Activated naive CD4-positive, alpha-beta T cell treated with anti-CD3 and anti-CD28 coated beads, Interleukin-2, amount 50 U/mL, for 72 hours (primary cell): ENCODE measurements at places on chromosomes 6 and 20.

DNA sequence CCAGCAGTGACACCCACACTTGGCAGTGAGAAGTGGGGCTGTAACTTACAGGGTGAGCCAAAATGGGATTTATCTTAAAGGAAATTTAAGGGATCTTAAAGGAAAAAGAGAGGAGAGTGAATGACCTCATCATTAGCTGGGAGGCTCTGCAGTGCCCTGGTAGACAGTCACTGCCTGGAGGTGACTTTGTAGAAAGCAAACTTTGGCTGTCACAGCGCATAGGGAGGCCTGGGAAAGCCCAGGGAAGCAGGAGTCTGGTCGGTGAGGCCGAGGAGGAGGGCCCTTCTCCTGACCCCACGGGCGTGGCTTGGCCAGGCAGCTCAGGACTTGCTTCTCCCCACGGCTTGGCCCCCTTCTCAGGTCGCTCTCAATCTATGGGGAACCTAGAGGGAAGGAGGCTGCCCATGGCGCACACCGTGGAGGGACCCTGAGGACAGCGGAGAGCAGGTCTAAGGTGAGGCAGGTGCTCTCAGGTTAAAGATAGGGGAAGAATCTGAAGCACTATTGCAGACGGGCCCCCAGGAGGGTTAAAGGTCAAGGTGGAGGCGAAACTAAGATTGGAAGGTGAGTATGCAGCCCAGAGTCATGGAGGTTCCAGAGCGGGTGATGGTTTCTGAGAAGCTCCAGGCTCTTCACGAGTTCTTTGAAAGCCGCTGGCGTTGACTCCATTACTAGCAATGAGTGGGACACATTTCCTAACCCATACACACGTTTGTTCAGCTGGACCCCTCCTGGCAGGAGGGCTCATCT, 15.6 kb upstream of the RIPK1 start:
- no peak for DNase-seq

DNA sequence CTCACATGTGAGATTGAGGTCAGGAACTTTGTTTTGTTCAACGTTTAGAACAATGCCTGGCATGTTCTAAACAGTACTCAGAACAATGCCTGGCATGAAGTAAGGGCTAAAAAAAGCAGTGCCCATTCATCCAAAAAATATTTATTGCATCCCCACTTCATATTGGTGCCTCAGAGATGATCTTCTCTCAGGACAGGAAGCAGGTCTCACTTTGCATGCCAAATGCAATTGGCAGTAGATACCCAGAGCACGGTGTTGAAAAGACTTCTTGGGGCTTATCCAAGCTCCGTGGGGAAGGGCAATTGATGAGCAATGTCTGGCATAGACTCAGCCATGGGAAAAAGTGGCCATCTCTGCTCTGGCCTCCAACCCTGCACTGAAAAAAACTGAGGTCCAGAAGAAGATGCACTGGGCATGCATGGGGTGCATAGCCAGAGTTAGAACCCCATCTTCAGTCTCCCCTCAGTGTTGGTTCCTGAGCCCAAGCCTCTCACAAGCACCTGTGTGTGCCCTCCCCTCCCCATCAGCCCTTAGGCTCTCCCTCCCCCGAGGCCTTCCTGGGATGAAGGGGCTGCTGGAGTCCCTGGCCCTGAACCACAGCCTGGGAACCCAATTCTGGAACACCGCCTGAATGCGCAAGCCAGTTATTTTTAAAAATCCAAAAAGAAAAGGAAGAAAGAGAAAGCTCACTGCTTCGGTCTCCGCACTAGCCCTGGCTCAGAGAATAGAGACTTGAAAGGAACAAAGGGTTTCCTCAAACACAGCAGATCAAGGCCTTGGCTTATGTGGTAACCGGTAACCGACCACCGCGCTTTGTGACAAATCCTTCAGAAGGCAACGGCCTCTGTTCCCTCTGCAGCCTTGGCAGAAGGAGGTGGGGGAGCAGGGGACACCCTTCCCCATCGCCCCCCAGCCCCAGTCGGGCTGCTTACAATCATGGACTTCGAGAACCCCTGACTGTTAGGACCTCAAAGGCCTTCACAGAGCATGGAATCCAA, 78.5 kb upstream of the SIRPA start:
- no peak for DNase-seq

DNA sequence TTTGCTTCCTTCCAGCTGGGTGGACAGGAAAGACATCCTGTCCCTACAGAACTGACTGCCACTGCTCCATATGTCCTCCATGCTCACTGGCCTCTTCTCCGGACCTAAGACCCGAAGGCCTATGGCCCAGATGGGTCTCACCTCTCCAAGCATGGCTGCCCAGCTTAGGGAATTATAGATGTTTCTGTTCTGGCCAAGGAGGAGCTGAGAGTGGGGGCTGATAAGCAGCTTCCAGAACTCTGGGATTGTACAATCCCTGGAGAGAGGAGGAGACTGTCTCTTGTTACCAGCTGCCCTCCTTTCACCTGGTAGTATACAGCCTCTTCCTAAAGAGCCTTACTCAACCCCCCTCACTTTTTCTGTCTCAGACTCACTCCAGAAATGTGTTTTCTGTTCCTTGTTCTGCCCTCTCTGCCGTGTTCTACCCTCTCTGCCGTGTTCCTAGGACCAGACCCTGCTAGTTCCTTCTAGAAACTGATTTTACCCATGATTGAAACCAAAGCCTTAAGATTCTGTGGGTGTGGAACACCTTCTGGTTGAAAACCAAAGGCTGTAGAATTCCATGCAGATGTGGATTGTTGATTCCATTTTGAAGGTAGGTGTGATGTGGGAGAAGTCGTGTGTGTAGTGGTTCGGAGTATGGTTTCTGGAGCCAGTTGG, 28.7 kb downstream of the ANKS1A start:
- no peak for DNase-seq

DNA sequence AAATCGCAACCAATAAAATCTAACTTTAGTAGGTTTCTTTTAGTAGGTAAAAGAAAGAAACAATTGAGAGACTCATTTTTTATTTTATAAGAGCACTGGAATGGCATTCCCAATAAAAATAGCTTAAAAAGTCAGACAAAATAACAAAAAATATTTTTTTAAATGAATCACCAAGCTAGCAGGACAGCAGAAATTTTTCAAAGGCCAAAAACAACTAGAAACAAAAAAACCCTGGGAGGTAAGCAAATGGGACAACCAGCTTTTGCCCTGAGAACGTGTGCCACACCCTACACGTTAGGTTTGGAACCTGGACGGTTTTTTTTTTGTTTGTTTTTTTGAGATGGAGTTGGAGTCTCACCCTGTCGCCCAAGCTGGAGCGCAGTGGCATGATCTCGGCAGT, 19.6 kb downstream of the GPLD1 start:
- DNase-seq: no peak

DNA sequence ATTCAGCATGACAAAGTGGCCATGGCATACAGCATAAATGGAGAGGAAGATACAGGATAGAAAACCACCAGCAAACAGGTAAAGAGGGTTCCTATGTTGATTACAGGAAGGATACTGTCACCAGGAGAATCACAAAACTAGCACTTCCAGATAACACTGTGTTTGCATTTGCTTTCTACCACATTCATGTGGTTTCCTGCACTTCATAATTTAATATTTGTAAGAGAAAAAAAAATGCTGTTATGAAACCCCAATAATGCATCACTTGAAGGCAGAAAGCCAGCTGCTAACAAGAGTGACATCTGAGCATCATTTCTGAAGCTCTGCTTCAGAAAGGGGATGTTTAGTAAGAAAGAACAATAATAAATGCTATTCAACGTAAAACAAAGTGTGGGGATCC, 106.6 kb downstream of the ATXN1 start:
- no peak for DNase-seq

DNA sequence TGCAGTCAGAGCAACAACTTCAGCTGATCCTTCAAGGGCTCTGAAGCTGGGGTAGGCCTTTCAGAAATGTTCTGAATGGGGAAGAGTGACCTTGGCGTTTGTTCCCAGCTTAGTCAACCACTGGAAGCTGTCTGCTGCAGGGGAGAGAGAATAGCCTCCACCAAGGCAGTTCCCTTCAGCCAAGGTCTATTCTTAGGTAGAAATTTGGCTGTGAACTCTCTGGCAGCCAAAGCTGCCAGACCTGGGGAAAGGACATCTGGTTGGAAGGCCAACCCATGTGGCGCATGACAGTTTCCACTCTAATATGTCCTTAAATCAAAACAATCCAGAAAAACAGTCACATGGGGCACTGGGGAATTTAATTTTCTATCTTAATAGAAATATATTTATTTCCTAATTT, 60.1 kb downstream of the FBXO5 start:
- no peak for DNase-seq

GRCh38 chr20:52923123-52923937, 48.8 kb upstream of the TSHZ2 start:
- DNase-seq: no peak

DNA sequence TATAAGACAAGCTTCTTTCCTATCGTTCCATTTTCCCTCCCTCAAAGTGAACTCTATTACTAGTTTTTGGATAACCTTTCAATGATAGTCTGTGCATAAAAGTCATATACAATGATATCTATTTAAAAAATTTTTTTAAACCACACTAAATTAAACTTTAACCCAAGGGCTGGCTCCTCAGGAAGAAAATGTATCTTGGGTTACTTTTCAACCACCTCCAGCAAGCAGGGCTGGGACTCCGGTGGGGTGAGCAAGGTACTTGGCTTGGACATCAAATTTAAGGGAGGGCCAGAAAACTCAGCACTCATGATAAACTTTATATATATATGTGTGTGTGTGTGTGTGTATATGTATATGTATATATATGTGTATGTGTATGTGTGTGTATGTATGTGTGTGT, 13.9 kb upstream of the PPP1R3G start:
- no peak for DNase-seq

DNA sequence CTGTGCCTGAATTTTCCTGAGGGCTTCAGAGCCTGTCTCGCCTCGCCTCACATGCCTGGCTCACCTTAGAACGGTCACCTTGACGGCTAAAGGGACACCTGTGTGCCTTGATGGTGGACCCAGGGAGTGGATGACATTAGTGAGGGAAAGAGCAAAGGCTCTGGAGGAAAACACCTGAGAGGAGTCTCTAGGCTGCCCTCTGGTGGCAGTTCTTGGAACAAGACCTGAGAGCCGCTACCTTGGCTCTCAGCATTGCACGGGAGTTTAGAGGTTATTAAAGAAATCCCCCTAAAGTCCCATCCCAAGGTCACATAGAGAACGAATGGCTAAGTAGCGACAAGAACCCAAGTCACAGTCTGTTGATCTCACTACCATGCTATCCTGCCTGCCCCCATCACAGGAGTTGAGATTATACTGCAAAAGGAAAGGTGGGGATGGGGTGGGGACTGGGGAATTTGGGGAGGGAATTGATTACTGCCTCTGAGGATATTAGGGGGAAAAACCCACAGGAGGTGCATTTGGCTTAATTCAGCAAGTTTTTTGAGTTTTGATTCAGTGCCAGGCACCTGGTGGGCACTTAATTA, 7.9 kb upstream of the CDSN start:
- DNase-seq: peak; percentile 67

DNA sequence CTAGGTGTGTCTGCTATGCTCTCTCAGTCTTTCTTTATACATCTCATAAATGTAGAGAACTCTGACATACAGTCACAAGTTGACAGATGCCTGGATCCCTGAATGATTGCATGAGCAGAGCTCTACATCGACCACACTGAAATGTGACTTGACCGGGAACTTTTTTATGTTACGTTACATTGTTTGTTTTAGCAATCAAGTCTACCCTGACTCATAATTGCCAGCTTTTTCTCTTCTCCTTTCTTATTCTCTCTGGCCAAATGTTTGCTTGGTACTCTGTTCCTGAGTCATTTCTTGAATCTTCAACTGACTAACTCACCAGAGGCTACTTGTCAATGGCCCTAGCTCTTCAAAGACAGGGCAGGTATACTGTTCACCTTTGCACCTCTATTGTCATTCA, 213.6 kb upstream of the DTNBP1 start:
- DNase-seq: peak; percentile 13

DNA sequence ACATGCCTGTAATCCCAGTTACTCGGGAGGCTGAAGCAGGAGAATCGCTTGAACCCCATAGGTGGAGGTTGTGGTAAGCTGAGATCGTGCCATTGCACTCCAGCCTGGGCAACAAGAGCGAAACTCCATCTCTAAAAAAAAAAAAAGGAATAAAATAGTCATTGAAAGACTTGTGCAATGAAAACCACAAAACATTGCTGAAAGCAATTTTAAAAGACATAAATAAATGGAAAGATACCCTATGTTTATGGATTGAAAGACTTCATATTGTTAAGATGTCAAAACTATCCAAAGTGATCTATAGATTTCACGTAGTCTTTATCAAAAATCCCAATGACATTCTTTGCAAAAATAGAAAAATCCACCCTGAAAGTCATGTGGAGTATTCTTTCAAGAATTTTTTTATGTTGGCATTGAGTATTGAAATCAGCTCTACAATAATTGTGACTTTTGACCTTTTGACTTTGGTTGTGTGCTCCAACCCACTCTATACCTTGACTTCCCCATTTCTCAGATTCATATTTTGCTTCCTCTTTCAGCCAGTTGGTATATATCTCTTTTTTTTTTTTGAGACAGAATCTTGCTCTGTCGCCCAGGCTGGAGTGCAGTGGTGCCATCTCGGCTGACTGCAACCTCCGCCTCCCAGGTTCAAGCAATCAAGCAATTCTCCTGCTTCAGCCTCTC, 45.5 kb upstream of the SLC23A2 start:
- DNase-seq: no peak

DNA sequence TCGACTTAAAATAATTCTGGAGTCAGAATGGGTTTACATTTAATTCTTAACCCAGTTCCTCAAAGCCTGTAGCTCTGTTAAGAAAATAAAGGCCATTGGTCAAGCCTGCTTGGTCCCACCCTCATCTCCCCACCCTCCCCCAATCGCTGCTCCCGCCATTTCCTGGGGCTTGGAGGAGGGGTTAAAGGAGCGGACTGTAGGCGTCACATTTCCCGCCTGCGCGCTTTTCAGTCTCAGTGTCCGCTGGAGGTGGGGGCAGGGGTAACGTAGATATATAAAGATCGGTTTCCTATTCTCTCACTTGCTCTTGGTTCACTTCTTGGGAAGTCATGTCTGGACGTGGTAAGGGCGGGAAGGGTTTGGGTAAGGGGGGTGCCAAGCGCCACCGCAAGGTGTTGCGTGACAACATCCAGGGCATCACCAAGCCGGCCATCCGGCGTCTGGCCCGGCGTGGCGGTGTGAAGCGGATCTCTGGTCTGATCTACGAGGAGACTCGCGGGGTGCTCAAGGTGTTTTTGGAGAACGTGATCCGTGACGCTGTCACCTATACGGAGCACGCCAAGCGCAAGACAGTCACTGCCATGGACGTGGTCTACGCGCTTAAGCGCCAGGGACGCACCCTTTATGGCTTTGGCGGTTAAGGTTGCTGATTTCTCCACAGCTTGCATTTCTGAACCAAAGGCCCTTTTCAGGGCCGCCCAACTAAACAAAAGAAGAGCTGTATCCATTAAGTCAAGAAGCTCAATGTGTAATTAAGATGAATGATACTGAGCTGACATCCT, 58.9 kb downstream of the TRIM38 start:
- peak; percentile 83 for DNase-seq
